ENCODE measurements at places on chromosomes 3 and 15. TPM values are rescaled to one million over a fixed set of nuclear protein-coding genes. Genes with fewer than 3 reads are reported as not detected.

- DNase-seq, result no peak
Measured at GRCh38 chr3:135246027-135246426, 451.0 kb downstream of the EPHB1 start.

CFAP100 gene
- not detected for total RNA-seq

MYLK gene
- total RNA-seq, result 92.8 TPM

SOX2 gene
- 1.0 TPM for total RNA-seq

- DNase-seq, result no peak
Measured at GRCh38 chr3:16113704-16114103, 60.8 kb upstream of the GALNT15 start.

GRCh38 chr15:86558252-86558651 lies 478.6 kb downstream of the AGBL1 start:
- no peak for DNase-seq

B3GALNT1 gene
- 9.2 TPM for total RNA-seq

- DNase-seq, result no peak
Measured at GRCh38 chr15:70066447-70066846, 31.3 kb downstream of the TLE3 start.

GRCh38 chr3:71397046-71397445 lies 186.5 kb downstream of the FOXP1 start:
- DNase-seq, result no peak

COL6A5 gene
- total RNA-seq, result 0.05 TPM

COMMD4 gene
- total RNA-seq, result 54.1 TPM

ERICH6 gene
- not detected for total RNA-seq

GRCh38 chr3:135007607-135008006 lies 212.5 kb downstream of the EPHB1 start:
- no peak for DNase-seq

REC114 gene
- not detected for total RNA-seq

DNA sequence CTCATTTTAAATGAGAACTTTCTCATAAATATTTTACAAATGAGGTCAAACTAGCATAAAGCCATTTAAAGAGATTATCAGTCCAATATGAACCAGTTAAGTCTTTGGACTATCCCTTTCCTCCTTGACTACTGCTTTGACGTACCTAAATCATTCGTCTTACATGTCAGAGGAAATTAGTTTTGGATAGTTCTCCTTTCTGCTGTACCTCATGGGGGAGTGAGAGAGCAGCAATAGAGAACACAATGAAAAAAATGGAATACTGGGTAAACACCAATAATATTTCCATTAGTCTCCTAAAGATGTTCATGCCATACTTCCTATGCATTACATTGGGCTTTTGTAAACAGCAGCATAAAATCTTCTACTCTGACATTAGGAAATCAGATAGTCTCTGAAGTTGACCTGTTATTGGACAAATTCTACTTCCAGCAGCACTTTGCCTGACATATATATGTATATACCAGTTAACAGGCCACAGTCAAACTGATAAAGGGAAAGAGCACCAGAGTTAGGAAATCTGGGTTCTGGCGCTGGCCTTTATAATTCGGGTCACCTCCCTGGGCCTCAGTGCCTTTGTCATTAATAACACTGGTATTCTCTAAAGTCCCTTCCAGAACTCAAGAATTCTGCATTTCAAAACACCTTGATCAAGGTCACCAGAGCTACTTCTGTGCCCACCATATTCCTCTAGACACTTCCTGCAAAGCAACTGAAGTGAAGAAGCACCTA lies 26.8 kb downstream of the TIMMDC1 start:
- DNase-seq, result no peak

- DNase-seq, result peak; percentile 71
Measured at GRCh38 chr3:20040548-20041196, 426 bp downstream of the KAT2B start.

DNA sequence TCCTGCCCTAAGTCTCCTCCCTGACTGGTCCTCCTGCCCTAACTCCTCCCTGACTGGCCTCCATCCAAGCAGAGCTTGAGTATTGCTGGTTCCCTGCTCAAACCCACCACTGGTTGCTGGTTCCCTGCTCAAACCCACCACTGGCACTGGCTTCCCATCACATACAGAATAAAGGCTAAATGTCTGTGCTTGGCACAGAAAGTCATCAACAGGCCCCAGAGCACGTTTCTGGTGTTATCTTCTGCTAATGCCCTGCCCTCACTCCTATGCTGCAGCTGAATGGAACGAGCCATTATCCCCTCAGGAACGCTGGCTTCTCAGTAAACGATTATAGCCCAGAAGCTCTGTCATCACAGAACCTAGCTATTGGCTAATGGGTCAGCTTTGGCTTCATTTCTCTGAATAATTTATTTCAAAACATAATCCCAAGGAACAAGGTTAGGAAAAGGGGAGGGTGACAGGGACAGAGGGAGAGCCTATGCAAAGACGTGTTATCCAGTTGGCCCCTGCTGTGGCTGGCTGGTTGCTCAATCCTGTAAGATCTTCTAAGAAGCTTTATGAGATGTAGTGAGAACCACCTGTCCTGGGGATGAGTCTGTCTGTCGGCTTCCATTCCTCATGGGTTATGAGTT lies 6.3 kb upstream of the MUC20 start:
- no peak for DNase-seq

Data from lower leg skin (tissue), 4 donors.